ENCODE measurements at places on chromosomes 2 and 18.
A peak's percentile ranks its signal among the peaks of the same experiment; 100 is the strongest.

DNA sequence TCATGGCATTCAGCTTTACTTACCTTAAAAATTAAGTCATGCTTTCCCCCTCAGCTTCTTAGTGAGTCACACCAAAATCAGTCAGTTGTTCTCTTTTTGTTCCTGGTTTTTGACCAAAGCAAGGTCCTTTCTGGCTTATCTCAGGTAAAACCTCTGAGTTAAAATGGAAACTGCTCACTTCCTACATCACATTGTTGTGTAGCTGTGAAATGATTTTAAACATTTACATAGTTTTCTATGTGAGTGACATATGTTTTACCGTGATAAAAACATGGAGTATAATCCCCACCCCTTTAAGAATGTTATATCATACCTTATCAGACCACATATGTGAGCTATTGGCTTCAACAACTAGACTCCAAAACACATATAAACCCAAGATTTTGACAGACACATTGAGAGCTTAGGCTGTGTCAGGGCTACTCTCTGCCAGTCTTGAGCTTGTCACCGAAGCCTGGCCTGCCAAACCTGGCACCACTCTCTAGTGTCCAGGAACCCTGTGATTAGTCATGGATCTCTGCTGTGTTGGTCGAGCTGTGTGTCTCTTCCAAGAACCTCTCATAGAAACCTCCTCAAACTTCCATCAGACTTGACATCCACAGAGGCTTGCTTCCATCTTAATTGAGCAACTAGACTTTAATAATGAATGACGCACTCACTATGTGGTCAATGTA is 294.5 kb upstream of the FBXO11 start:
- no peak overlapping the region for H3K27ac ChIP-seq
- DNase-seq, result no peak
- no peak overlapping the region for H3K4me3 ChIP-seq
- no peaks in the 10 kb centered on the region for H3K36me3 ChIP-seq

GRCh38 chr2:56263876-56264275 is 80.1 kb downstream of the CCDC85A start:
- no peak overlapping the region for H3K27ac ChIP-seq
- no peak for DNase-seq
- no peaks in the 10 kb centered on the region for H3K36me3 ChIP-seq
- H3K4me3 ChIP-seq, result no peak overlapping the region
- H3K4me1 ChIP-seq, result no peaks in the 10 kb centered on the region

- H3K36me3 ChIP-seq, result no peaks in the 10 kb centered on the region
- no peak for DNase-seq
- H3K4me3 ChIP-seq, result no peak overlapping the region
Measured at GRCh38 chr2:71926089-71926447, 221.6 kb downstream of the CYP26B1 start.

DNA sequence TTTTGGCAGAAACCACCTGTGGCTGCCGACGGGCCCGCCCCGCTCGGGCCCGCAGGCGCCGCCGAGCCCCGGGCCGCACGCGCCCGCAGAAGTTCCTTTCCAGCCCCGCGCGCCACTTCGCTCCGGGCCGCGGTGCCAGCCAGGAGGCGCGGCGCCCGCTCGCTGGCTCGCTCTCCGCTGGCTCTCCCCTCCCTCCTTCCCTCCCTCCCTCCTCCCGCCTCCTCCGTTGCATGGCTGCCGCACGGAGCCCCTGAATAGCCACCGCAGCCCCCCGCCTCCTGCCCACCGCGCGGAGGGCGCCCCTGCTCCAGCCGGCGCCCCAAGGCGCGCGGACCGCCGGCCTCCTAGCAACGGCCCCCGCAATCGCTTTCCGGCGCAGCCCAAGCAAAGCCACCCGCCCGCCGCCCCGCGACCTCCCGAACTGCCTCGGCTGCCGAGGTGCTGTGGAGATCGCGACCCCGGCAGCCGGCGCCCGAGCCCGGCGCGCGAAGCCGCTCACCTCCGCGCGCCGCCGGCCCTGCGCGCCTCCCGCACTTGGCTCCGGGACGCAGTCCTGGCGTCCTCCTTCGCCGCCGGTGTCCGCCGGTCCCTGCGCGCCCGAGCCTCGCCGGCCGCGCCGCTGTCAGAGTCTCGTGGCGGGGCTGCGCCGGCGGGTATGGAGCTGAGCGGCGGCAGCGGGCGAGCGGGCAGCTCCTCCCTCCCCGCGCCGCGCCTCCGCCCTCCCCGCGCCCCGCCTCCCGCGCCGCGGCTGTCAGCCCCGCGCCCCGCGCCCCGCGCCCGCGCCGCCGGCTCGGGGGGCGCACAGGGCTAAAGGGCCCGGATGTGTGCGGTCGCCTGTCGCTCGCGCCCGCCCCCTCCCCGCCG is at the start of gene ZBTB7C:
Gene ZBTB7C (minus strand): TSS at position 657 of the 864 bp plus-strand sequence.
- peak within 1 kb of the TSS; percentile 72 for H3K4me3 ChIP-seq
- H3K27me3 ChIP-seq, result peaks cover 33% of the 10 kb centered on the region
- H3K27ac ChIP-seq, result no peak within 1 kb of the TSS
- DNase-seq, result peak; percentile 24

GRCh38 chr2:6574121-6574520 is 291.6 kb downstream of the CMPK2 start:
- H3K27ac ChIP-seq, result no peak overlapping the region
- no peaks in the 10 kb centered on the region for H3K36me3 ChIP-seq
- H3K27me3 ChIP-seq, result no peaks in the 10 kb centered on the region
- peaks cover 4% of the 10 kb centered on the region for H3K4me1 ChIP-seq
